Lower lobe of right lung (tissue), 2 donors: ENCODE measurements at places on chromosomes 4 and X.

- no peak for DNase-seq
These were observed 1037.0 kb upstream of the SLIT2 start for GRCh38 chr4:19214591-19215186.

DNA sequence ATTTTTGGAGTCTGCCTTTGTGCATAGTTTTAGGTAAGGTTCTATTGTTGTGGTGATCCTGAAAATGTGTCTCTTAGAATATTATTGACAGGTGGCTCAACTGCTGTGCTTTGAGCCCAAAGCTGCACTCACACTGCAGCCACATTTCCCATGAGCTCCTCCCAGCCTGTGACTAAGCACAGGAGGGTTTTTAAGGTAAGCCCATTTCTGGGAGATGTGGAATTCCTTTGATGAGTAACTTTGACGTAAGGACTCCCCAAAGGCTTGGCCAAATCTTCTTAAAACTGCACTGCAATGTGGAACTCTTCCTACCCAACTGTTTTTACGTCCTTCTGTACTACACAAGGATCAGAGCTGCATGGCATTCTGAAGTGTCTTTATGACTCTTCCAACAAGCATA, 20.0 kb upstream of the TMPRSS11A start:
- no peak for DNase-seq

DNA sequence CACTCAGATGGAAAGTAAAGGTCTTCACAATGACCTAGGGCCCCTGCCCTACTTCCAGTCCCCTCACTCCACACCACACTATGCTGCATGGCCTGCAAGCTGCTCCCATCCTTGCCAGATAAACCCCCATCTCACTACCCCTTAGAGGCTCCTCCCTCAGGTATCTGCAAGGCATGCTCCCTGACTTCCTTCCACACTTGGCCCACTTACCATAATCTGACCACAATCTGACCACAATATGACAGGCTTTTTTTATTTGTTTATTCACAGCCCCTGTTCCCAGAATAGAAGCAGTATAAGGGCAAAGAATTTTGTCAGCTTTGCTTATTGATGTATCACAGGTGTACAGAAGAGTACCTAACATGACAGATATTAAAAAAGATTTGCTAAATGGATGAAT, 124.7 kb downstream of the CAMK2D start:
- no peak for DNase-seq

- DNase-seq: no peak
These were observed 5.8 kb downstream of the MID1IP1 start for GRCh38 chrX:38806875-38807621.

- no peak for DNase-seq
These were observed 329.1 kb downstream of the GALNTL6 start for GRCh38 chr4:172142281-172142741.

- DNase-seq: no peak
These were observed 33.6 kb downstream of the BCOR start for GRCh38 chrX:40064055-40064597.

DNA sequence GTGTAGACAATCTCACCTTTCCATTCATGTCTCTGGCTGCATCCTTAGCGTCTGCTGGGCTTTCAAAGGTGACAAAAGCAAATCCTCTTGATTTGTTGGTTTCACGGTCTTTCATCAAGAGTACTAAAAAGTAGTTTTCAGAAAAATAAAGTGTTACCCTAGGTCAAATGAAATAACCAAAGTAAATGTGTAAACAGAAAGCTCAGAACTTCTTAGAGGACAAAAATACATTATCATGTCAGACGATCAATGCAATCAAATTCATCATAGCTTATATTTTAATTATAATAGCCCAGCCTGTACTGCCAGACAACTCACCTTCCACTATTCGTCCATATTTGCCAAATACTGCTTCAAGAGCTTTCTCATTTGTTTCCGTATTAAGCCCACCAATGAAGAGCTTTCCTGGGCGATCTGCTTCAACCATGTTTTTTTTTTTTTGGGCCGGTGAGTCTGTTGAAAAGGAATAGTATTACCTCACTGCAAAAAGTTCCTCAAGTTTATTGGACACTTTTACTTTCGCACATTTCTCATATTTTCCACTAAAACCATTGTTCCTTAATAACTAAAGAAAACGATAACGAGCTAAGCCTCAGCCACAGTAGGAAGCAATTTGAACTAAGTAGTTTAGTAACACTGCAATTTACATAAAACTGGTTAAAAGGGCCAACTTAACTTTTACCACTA, 1.4 kb downstream of the RBMX start:
- no peak for DNase-seq
